ENCODE measurements at places on chromosomes 6 and 20.

- peak; percentile 72 for DNase-seq
These were observed 183.9 kb downstream of the SYNDIG1 start for GRCh38 chr20:24653306-24653705.

DNA sequence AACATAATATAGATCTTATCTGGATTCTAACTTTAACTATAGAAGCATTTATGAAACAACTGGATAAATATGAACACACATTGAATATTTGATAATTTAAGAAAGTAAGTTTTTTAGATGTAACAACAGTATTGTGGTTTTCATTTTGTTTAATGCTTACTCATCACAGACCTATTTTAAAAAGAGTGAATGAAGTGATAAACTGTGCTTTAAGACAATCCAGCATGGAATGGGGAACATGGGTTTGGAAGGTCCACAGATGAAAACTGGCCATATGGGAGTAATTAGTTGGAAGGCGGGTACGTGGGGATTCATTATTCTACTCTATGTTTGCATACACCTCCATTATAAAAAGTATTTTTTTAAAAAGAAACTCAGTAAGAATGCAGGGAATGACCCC, 21.2 kb downstream of the EPB41L2 start:
- DNase-seq = peak; percentile 59

DNA sequence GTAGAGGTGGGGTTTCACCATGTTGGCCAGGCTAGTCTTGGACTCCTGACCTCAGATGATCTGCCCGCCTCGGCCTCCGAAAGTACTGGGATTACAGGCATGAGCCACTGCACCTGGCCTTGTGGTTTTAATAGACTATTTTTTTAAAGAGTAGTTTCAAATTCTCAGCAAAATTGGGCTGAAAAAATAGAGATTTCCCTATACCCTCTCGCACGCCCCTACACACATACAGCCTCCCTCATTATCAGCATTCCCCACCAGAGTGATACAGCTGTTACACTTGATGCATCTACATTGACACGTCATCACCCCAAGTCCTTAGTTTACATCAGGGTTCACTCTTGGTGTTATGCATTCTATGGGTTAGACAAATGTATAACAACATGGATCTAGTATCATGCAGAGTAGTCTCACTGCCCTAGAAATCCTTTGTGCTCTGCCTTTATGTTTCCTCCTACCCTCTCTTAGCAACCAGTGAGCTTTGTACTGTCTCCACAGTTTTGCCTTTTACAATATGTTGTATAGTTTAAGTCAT, 103.6 kb downstream of the CDYL start:
- DNase-seq = no peak

GRCh38 chr6:155520078-155520477, 64.4 kb upstream of the NOX3 start:
- DNase-seq = no peak

GRCh38 chr20:58905236-58905635, 52.7 kb downstream of the GNAS start:
- peak; percentile 31 for DNase-seq

DNA sequence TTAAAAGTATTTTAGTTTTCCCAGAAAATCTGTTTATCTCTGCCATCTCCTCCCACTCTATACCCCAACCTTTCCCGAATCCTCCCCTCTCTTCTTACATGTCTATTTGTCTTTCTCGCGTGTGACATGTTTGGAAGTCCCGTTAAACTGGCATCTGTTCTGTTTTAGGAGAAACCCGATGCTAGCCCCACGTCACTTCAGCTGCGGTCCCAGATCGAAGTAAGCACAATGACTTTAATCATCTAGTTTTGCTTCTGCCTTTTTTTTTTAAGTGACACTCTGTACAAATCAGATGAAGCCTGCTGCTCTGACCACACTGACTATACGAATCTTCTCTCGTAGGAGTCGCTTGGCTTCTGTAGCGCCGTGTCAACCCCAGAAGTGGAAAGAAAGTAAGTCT, 97.4 kb downstream of the SASH1 start:
- DNase-seq = peak; percentile 58

GRCh38 chr20:32497589-32498224, 87.4 kb downstream of the NOL4L start:
- DNase-seq = no peak

DNA sequence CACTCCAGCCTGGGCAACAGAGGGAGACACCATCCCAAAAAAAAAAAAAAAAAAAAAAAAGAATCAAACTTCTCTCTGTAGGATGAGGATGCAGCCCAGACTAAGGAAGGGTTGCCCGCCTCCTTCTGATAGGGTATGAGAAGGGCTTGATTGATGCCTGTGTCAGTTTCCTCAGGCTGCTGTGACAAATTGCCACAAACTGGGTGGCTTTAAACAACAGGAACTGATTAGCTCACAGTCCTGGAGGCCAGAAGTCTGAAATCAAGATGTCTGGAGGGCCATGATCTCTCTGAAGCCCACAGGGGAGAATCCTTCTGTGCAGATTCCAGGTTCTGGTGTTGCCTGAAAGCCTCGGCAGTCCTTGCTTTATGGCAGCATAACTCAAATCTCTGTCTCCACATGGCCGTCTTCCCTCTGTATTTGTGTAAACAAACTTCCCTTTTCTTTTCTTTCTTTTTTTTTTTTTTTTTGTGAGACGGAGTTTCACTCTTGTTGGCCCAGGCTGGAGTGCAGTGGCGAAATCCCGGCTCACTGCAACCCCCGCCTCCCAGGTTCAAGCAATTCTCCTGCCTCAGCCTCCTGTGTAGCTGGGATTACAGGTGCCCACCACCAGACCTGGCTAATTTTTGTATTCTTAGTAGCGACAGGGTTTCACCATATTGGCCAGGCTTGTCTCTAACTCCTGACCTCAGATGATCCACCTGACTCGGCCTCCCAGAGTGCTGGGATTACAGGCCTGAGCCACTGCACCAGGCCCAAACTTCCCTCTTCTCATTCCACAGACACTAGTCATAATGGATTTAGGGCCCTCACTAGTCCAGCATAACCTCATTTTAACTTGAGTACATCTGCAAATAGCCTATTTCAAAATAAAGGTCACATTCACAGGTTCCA, 11.2 kb upstream of the CDK19 start:
- DNase-seq = peak; percentile 43

- DNase-seq = no peak
These were observed 100.8 kb downstream of the GRM4 start for GRCh38 chr6:34044945-34045595.

- no peak for DNase-seq
These were observed 50.5 kb upstream of the GCM1 start for GRCh38 chr6:53199156-53199555.

GRCh38 chr20:36806049-36806448, 32.5 kb upstream of the DSN1 start:
- DNase-seq = no peak

DNA sequence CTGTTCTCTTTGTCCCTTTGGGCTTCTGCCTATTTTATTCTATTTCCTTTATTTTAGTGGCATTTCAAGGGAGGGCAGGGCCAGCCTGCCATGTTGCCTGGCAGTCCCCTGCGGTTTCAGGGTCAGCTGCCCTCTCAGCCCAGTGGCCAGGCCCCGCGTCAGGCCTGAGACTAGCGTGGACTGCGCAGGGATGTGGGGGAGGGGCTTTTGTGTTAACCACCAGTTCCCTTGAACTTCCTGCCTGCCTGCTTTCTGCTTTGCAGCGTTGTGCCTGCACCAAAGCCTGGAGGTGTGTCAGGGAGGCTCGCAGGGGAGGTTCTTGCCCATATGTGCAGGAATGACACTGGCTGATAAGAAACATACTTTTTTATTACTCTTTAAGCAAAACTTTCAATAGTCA, 157.6 kb downstream of the SLC35B3 start:
- no peak for DNase-seq

DNA sequence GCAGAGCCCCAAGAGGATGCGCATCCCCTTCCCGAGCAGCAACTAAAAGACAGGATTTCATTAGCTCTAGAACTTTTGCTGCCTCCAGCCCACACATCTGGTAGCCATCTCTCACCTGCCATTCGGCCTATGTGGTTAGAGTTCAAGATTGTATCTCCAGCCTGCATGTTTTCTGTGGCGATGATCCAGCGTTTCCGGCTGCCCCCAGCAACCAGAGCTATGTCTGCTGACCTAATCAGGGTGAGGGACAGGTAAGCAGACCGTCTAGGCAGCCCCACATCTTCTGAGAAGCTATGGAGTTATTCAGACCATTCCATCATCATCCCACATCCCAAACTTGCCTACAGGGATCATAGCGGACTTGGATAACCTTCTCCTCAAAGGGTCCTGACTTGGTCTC, 2.3 kb upstream of the CUL7 start:
- no peak for DNase-seq

- peak; percentile 54 for DNase-seq
These were observed 16.4 kb upstream of the STX16 start for GRCh38 chr20:58634521-58635278.

GRCh38 chr6:116059713-116060571, 749 bp downstream of the FRK start:
- peak; percentile 20 for DNase-seq

DNA sequence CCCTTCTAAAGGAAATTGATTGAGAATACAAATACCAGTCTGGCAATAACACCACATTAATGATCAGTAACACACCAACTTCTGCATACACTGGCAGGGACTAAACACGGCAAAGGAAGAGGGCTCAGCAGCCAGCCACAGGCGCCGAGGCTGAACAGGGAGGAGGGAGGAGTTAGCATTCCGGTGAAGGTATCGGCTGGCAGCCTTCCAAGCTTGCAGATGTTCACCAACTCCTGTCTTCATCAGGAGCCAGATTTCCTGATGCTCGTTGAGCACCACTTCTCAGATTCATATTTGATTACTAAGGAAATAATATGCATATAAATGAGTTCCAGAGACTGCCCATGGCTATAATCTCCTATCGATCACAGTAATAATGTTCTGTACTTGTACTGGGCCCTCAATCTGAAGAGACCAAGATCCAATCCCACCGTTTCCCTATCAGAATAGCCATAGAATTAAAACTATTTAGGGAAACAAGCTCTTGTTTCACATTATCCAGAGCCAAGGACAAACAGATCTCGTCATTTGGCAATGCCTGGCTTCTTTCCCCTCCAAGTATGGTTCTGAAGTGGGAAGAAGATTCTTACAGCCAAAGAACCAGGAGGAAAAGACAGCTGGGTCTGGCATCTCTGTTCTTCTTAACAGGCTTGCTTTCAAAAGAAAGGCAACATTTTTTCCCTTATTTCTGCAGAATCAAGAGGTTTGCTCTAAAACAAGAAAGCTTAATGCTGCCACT, 42.2 kb downstream of the GFOD1 start:
- DNase-seq = peak; percentile 41

DNA sequence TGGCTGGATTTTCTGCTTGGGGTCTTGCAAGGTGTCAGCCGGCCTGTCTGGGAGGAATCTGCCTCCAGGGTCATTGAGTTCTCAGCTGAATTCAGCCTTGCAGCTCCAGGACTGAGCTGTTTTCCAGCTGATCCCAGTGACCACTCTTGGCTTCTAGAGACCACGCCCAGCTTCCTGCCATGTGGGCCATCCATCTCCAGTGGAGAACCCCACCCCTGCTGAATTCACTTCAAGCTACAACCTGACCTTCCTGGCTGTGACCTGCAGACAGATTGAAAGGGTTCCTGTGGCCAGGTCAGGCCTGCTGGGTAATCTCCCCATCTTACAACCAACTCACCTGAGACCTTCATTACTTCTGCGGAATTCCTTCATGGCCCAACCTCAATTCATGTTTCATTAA, 26.5 kb upstream of the SYNDIG1 start:
- no peak for DNase-seq

DNA sequence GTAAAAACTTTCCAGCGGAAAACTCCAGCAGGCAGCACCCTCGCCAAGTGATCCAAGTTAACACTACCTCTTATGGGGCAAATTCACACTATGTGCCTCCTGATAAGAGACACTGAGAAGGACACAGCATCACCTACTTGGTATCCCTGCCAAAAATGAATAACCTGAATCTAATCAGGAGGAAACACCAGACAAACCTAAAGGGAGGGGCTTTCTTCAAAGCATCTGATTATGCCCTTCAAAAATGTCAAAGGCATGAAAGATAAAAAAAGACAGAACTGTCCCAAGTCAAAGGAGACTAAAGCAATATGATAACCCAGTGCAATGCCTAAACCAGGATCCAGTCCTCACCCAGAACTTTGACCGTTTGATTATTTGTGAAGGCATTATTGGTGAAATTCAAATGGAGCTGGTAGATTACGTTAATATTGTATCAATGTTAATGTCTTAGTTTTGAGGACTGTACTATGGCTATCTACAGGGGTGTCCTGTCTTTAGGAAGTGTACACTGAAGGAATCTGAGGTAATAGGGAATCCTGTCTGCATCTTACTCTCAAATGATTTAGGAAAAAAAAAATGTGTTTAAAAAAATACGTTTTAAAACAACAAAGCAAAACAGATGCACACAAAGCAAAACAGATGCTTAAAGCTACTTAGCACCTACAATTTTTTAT, 8.3 kb downstream of the TBC1D7 start:
- no peak for DNase-seq
